ENCODE measurements at places on chromosomes 11 and 22. TPM values are rescaled to one million over a fixed set of nuclear protein-coding genes. Genes with fewer than 3 reads are reported as not detected.

OR52H1 gene
- 0.63 TPM for total RNA-seq

LGR4 gene
- total RNA-seq: 2.3 TPM

CARNS1 gene
- total RNA-seq: 3.3 TPM

NUDT22 gene
- total RNA-seq: 19.4 TPM

HIPK3 gene
- 112 TPM for total RNA-seq

CARD10 gene
- not detected for total RNA-seq

CDKN1C gene
- 12.2 TPM for total RNA-seq

RIN1 gene
- 4.8 TPM for total RNA-seq

OR2AG2 gene
- total RNA-seq: 0.10 TPM

CWF19L2 gene
- total RNA-seq: 34.6 TPM

ADAMTS8 gene
- total RNA-seq: not detected

OR4D11 gene
- total RNA-seq: not detected

SLC17A6 gene
- total RNA-seq: not detected

ANKK1 gene
- 0.31 TPM for total RNA-seq

ACR gene
- not detected for total RNA-seq

NAALAD2 gene
- not detected for total RNA-seq

ACER3 gene
- 13.6 TPM for total RNA-seq

OR51B5 gene
- total RNA-seq: 0.31 TPM

PGA5 gene
- total RNA-seq: 0.52 TPM

KCNJ11 gene
- total RNA-seq: 0.10 TPM

GTF2H1 gene
- total RNA-seq: 34.0 TPM

DGCR6 gene
- total RNA-seq: 6.4 TPM

LIF gene
- 4.2 TPM for total RNA-seq

OR56A4 gene
- not detected for total RNA-seq

OOSP3 gene
- not detected for total RNA-seq

PRR14L gene
- total RNA-seq: 15.8 TPM

APOA4 gene
- not detected for total RNA-seq

DDX25 gene
- total RNA-seq: 0.10 TPM
